ENCODE measurements at places on chromosomes 16 and 17.

- no peak for DNase-seq
These were observed 67.1 kb upstream of the CDH5 start for GRCh38 chr16:66299349-66299748.

- no peak for DNase-seq
These were observed 4.2 kb upstream of the RDM1 start for GRCh38 chr17:35934760-35935159.

DNA sequence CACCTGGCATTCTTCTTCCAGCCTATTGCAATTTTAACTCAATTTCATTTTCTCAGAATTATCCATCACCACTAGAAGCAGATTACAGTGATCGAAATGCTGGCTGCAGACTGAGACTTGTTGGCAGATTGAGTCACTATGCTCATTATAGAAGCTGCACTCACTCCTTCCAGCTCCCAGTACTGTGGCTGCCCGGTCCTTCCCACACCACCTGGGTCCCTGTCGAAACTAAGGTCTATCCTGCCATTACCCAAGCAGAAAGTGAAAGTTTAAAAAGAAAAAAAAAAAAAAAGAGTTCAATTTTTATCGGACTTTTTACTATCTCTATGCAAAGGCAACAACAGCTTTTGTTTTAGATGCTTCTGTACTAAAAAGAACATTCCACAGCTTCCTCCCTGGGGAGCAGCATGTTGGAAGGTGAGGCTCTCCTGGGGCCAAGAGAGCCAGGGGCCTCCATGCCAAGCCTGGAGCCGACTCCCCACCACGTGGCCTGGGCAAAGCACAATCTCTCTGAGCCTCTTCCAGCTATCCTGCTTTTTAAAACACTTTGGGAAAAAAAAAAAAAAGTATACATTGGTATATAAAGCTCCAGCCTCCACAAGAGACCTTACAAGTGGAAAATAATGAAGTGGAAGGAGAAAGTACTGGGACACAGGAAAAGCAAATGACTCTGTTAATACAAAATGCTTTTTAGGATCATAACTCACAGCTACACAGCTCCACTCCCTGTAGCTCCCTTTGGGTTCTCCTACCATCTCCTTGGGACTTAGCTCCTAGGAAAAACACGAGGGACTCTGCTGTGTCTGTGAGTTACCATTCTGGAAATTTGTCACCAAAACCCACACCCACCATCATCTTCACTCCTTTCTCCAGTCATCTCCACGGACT lies 77.8 kb downstream of the USP31 start:
- no peak for DNase-seq

DNA sequence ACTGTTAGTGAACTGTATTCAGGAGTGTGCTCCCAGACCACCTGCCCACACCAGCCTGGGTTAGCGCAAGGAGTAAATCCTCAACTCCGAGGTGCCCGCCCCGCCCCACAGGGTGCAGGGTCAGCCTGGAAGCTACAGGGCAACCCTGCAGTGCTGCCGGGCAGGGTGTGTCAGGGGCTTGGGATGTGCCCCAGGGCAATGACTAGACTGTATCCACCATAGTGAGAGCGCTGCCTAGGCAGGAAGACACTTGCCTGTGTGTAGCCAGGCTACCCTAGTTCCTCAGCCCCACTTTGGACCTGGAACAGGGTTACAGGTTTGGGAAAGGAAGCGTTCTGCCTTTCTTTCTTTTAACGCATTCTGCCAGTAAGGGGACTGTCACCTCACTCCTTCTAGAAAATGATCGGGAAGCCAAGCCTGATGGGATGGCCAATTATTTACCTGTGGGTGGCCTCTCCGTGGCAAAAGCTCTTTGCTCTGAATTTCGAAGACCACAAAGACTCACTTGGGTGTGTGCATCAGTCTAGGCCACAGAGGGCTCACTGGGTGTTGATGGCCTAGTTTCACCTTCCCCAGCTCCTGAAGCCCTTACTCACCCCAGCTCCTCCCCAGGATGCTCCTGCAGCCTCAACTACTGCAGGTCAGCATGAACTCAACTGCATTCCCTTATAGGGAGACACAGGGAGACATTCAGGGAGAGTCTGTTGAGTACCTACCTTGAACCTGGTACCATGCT lies 90.9 kb downstream of the CCDC182 start:
- DNase-seq = no peak

DNA sequence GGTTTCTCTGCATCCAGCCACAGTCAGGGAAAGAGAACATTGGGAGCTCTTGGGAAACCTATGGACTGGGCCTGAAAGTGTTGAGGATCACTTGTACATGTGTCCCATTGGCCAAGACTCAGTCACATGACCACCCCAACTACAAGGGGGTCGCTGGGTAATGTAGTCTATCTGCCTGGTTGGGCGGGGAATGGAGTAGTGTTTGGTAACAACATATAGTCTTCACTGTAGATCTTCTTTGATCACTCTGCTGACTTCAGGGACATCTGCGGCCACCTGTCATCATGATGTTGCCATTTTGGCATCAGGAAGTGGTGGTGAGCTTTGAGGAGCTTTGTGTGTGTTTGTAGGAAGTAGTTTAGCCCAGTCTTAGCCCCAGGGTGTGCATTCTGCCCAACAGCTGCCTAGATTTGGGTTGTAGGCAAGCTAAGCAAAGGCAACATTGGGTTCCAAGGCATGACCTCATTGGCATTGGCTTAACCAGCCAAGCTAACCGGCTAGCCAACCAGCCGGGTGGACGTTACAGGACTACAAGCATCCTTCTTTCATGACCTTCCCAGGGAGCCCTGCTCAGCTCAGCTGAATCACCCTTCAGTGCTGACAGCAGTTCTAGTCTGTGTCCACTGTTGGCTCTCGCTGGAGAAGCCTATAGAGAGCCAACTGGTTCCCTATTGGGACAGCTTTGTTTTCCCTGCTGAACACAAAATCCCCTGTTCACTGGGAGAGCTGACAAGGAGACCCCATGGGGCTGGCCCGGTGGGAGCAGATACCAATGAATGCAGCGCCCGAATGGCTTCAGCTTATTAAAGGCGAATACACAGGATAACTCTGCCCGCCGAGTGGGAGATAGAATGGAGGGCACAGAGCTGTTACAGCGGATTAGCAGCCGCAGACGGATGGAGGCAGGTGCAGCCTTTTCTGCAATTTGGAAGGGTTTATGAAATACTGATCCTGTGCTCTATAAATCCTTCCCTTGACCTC lies 178.6 kb downstream of the NTN1 start:
- DNase-seq = no peak

GRCh38 chr17:4710693-4711634 lies 532 bp downstream of the ARRB2 start:
- DNase-seq = peak; percentile 64

GRCh38 chr17:44543213-44543904 lies 13.9 kb upstream of the FZD2 start:
- DNase-seq = no peak

GRCh38 chr17:9677411-9677810 lies 32.1 kb downstream of the USP43 start:
- DNase-seq = no peak

DNA sequence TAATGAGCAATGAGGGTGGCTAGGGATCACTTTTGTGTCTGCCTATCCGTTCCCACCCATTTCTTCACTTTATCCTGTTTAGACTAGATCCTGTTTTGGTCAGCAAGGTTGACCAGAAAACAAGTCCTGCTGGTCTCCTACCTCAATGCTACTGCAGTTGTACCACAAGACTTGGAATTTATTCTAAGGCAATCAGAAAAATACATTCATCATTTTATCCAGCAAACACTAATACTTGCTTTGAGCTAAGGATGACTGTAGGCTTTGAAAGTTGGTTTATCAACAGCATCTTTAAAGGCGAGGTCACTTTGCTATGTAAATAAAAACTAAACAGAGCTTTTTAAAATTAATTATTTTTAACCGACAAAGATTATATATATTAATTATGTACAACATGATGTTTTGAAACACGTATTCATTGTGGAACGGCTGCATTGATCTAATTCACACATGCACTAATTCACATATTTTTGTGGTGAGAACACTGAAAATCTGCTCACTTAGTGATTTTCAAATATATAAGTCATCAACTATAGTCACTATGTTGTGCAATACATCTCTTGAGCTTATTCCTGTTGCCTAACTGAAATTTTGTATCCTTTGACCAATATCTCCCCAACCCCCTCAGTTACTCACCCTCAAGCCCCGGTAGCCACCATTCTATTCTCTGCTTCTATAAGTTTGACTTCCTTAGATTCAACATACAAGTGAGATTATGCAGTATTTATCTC lies 125.9 kb upstream of the HS3ST3A1 start:
- DNase-seq = no peak

GRCh38 chr17:46732160-46732559 lies 86.3 kb downstream of the WNT3 start:
- DNase-seq = no peak

DNA sequence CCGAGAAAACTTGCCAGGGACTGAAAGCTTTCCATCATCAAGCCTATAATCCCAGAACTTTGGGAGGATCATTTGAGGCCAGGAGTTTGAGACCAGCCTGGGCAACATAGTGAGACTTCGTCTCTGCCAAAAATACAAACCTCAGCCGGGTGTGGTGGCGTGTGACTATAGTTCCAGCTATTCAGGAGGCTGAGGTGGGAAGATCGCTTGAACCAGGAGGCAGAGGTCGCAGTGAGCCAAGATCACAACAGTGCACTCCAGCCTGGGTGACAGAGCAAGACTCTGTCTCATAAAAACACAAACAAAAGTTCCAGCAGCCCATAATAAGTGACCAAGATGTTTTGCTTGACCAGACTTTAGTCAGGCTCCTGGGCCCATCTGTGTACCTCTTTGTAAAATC lies 1.9 kb downstream of the MEAK7 start:
- DNase-seq = no peak

- DNase-seq = no peak
These were observed 57.1 kb downstream of the ENGASE start for GRCh38 chr17:79131701-79132100.

DNA sequence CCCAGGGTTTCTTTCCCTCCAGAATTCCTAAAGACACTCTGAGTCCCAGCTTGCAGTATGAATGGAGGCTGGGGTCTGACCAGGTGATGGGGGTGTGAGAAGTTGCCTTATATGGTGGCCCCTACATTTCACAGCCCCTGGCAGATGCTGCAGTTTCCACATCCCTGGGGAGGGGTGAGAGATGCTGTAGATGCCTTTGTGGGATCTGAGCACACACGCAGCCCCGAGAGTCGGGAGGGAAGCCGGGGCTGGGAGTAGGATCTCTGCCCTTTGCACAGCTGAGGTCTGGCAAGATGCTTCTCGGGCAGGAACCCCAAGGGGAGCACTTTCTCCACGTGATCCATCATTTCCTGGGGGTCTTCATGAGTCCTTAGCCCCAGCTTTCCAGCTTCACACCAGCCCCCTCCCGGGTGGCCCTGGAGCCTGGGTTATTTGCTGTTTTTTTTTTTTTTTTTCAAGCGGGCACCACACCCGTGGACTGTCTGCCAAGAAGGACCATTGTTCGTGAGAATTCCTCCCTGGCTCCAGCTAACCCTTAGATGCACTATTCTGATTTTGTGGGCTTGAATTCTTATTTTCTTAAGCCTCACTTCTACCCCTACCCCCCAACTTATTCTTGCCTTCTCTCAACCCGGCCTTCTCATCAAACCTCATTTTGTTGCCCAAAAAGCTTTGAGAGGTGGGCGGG lies 50.6 kb downstream of the NTN1 start:
- DNase-seq = no peak

Measured in CD4-positive, alpha-beta T cell treated with Interferon alpha-2 for 1 hour (primary cell).